Parietal lobe (tissue), 2 donors: ENCODE measurements at places on chromosomes 4 and X. TPM values are rescaled to one million over a fixed set of nuclear protein-coding genes. Genes with fewer than 3 reads are reported as not detected.

Gene CFP
- 1.3 TPM for total RNA-seq

Gene SLC26A1
- 6.3 TPM for total RNA-seq

Gene ETDA
- not detected for total RNA-seq

Gene ADH1A
- total RNA-seq: not detected

Gene P2RY10
- total RNA-seq: not detected

Gene XAGE1A
- not detected for total RNA-seq

Gene GPRASP1
- total RNA-seq: 55.4 TPM

Gene CCDC160
- 0.31 TPM for total RNA-seq

Gene CFAP99
- total RNA-seq: not detected

Gene CCKAR
- total RNA-seq: 0.31 TPM

Gene USP51
- 4.7 TPM for total RNA-seq

Gene YIPF7
- 2.5 TPM for total RNA-seq
